ENCODE measurements at places on chromosomes 11 and 22.

GRCh38 chr22:28771195-28771791 is 1.2 kb upstream of the CCDC117 start:
- DNase-seq: no peak

DNA sequence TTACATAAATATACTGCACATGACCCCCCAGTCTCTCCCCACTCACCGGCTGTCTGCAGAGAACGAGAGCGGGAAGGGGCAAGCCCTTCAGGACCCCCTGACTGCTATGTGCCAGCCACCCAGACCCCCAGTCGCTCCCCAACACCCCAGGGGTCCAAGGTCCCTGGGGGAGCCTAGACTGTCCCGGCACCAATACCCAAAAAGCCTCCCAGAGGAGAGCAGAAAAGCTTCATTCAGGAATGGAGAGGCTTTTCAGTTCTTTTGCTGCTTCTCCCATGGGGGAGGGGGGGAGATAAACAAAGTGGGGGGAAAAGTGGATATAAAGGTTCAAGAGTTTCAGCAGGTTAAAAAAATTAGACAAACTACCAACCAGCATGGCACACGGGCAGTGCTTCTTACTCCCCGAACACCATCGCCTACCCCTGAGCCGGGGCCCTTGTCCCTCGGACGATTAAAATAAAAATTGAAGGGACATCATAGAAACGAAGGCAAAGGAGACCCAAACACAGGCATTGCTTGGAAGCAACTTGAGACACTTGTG is 1.3 kb downstream of the CSNK1E start:
- DNase-seq: no peak

DNA sequence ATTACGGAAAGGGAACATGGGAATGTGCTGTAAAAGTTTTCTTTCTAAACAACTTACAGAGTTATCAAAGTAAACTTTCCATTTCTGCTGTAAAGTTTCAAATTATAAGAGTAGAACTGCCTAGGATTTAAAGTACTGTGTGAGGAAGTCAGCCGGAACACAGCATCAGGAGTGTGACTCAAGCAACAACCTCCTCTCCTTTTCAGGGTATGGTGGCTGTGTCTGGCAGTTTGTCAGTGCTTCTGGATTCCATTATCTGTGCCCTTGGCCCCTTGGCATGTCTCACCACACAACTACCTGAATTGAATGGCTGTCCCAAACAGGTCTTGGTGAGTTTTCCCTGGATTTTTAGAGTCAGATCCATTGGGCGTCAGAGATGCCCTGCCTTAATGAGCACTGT is 6.9 kb upstream of the TOM1 start:
- no peak for DNase-seq

DNA sequence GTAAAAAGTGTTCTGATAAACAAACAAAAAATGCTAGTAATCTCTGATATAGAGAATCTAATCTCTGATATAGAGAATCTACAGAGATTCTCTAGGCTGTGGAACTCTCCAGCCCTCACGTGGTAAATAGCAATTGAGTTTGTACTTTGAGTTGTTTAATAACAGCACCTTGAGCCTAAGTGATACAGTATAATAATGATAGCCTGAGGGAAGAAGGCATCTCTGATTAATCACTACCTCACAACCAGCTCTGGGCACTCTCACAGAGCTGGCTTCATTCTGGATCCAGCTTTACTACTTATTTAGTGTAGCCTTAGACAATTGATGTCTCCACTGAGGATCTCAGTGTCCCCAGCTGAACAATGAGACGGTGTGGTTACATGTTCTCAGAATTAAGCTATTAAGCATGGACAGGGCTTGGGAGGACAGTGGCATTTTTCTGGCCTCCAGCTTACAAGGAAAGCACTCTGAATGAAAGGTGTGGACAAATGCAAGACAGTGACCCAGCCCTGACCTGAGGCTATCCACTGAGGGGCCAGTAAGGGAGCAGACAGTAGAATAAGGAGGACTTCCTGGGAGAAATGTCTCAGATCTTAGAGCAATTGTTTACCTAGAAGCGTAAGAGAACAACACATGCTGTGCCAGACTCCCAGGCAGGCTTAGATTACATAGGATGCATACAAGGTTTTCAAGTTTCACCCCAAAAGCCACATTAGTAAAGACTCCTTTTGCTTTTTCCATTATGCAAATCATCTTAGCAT is 88.7 kb upstream of the DRD2 start:
- DNase-seq: no peak

DNA sequence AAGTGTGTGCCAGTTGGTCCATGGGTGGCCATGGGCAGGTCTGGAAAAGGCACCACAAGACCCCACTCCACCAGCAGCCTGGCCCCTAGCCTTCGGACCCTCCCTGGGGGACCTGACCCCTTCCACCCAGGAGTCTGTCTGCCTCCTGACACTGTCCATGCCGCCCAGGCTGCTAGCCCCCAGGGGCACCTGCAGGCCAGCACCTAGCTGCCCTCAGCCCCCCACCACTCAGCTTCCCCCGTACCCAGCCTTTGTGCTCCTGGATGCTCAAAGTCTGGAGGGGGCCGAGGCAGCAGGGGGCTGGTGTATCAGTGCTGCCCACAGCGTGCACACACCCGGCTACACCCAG is 34.3 kb upstream of the OR10G7 start:
- no peak for DNase-seq

GRCh38 chr11:64118876-64119665 is 46.8 kb downstream of the MACROD1 start:
- DNase-seq: no peak

- DNase-seq: no peak
These were observed 51.4 kb upstream of the WNT7B start for GRCh38 chr22:46028106-46028991.

GRCh38 chr11:64764753-64765152 is 5.0 kb upstream of the PYGM start:
- DNase-seq: no peak

- DNase-seq: no peak
These were observed 22.3 kb downstream of the DDX6 start for GRCh38 chr11:118768690-118769089.

- no peak for DNase-seq
These were observed 63.0 kb downstream of the PTPRJ start for GRCh38 chr11:48043111-48043990.

DNA sequence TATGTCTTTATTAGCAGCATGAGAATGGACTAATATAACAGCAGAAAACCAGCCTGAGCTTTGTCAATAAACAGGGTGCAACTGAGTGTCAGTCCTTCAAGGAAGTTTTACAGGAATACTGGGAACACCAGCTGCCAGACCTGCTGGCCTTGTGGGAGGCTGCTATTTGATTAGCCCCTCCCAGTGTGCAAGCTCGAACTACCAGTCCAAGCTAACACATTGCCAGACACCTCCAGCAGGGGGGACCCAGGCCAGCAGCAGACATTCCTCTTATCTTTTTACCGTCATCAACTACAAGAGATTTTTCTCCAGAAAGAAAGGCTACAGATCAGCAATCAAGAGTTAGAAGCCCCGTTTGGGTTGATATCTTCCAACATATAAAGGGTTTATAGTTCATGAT is 942.8 kb upstream of the TENM4 start:
- DNase-seq: no peak

GRCh38 chr11:113242767-113243397 is 71.5 kb upstream of the TTC12 start:
- DNase-seq: no peak

- DNase-seq: no peak
These were observed 1.1 kb upstream of the GAB2 start for GRCh38 chr11:78418584-78419211.

DNA sequence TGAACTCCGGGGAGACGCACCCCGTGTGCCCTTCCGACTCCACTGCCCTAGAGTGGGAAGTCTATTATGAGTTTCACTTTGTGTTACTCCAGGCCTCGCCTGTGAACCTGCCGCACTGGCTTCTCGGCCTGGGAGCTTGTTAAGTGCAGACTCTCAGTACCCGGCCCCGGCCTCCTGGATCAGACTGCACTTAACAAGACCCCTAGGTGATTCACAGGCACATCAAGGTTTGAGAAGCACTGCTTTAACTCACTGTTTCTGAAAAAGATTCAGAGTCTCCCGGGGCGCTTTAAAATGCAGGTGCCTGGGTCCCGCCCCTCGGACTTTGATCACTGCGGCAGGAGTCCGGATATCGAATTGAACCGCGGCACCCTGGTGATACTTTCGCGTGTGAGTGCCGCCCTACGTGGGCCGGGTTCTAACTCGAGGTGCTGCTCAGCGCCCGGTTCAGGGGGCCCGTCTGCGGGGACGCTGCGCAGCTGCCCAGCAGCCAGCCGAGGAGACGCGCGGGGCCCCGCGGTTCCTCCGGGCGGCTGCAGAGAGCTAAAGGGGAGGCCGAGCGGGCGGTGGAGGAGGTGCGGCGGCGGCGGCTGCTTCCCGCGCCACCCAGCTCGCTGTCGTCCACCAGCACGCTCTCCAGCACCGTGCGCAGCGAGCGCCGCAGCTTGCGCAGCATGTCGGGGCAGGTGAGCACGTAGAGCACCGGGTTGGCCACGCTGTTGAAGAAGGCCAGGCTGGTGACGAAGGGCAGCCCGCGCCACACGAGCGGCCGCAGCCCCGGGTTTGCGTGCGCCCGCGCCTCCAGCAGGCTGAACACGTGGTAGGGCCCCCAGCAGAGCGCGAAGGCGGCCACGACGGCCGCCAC is 3.4 kb downstream of the PTGDR2 start:
- DNase-seq: no peak

DNA sequence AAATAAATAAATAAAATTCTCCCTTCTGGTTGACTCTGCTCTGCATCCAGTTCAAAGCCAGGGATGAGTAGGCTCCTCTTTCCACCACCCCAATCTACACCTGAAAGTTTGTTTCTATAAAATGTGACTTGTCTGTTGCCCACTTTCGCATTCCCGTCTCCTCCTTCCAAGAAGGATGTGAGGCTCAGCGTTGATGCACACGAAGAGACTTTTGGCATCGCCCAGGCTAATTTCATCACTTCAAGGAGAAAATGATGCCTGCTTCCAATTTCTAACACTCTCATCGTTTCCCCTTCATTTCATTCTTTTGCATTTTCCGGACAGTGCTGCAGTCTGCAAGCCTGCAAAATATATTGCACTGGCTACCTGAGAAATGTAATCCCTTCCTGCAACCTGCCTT is 3.9 kb downstream of the MPPED1 start:
- DNase-seq: no peak

GRCh38 chr11:115974703-115975102 is 470.5 kb upstream of the CADM1 start:
- no peak for DNase-seq

- no peak for DNase-seq
These were observed 151.3 kb downstream of the APOL5 start for GRCh38 chr22:35868938-35869337.

DNA sequence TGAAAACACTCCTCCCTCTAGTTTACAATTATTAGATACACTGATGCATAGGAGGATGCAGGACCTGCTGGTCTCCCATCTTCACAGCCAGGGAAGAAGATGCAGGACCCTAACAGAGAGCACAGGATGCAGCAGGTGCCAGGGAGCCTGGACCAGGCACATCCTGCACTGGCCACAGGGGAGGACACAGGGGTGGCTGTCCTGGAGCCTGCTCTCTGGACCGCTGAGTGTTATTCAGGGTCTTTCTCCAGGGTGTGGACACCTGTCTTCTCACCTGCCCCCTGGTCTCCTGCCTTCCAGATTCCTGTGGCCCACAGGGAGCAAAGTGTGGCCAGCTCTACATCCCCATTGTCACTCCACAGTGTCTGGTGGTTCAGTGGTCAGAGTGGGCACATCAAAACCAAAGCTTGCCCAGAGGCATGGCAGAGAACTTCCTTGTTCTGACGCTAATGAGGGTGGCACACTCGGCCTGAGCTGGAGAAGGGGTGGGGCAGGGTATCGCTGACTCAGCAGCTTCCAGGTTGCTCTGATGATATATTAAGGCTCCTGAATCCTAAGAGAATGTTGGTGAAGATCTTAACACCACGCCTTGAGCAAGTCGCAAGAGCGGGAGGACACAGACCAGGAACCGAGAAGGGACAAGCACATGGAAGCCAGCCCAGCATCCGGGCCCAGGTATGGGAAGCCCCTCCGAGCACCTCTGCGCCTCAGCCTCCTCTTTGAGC is at the start of gene APOBEC3A:
APOBEC3A (plus strand) TSS at position 564 of the 725 bp plus-strand sequence; CDS start at position 647, 83 bp downstream.
- DNase-seq: no peak

- DNase-seq: no peak
These were observed 8.0 kb downstream of the TUBGCP6 start for GRCh38 chr22:50236731-50237409.

- no peak for DNase-seq
These were observed 15.3 kb downstream of the BLID start for GRCh38 chr11:122100756-122101080.

DNA sequence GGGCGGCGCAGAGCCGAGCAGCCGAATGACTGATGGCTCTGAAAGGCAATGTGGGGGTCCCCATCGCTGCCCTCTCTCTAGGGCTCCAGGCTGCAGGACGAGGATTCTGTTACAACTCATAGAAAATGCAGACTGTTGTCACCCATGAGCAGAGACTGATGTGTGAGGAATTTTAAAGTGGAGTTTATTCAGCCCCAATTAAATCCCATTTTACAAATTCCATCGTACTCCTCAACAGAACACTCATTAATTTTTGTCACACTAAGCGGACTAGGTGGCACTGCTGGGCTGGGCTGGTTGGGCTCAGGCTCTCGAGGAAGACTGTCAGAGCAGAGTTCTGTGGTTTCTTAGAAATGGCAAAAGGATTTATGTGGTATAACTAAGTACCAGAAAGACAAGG is 102.6 kb upstream of the SPON1 start:
- DNase-seq: no peak

DNA sequence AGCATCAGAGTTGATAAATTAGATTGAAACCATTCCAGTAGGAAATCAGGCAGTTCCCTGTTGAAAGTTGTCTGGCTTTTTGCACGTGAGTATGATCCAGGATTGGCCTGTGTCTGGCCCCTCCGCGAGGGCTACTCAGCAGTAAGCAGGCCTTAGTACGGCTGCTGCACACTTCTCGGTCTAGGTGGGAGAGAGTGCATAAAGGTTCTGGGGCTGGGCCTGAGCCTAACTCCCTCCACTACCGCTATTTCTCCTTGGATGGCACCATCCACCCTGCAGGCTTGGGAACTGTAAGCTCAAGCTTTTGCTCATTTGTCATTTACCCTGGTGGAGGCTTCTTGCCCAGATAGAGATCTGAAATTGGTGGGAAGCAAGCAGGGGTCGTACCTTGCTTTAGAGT is 22.0 kb downstream of the TUB start:
- no peak for DNase-seq

- DNase-seq: no peak
These were observed 15.3 kb downstream of the MUC2 start for GRCh38 chr11:1089738-1090599.

DNA sequence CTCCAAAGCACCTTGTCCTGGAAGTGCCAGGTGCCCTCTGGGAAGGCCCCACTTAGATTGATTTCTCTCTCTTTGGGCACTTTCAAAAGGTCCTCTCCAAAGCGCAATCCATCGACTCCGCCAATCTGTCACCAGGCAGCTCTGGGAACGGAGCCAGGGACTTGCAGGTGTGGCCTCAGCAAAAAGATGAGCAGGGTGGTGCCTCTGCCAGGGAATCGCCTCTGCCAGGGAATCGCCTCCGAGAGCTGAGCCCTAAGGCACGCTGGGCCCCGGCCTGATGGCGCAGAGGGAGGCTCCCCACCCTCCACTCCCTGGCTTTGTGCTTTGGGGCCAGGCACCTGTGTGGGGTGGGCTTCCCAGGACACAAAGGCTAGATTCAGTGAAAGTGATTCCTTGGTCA is 1391.3 kb downstream of the TBC1D22A start:
- no peak for DNase-seq
